Stimulated activated CD8-positive, alpha-beta memory T cell treated with anti-CD3 and anti-CD28 coated beads, Interleukin-7, amount 100 ng/mL, for 48 hours (primary cell): ENCODE measurements at places on chromosomes 16 and 17.

GRCh38 chr16:86505185-86505898 is 5.0 kb upstream of the FOXF1 start:
- no peak for DNase-seq

DNA sequence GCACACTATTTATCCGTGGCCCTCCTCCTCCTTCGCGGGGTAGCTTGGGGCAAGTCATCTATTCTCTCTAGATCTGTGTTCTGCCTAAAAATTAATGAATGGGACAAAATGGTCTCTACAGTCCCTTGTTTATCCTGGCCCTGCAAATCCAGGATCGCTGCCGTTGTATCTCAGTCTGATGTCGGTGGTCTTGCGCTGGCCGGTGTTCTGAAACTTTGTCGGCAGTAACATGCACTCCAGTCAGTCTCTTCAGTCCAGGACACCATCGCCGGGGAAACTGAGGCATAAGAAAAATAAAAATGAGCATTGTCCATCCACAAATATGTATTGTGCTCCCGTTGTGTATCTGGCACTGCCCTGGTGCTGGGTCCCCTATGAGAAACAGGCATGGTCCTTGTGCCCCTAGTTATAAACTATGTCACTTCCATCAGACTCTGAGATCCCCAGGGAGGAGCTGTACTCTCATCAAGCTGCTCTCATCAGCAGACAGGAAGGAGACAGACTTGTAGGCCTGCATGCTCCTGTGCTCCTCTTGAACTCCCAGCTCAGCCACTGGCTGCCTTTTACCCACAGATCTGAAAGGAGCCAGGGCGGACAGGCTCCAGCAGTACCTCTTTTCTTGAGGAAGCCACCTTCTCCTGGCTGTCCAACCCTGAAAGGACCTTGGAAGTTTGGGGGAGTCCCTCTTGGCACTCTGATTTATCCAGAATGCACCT is 13.7 kb upstream of the CA4 start:
- no peak for DNase-seq

DNA sequence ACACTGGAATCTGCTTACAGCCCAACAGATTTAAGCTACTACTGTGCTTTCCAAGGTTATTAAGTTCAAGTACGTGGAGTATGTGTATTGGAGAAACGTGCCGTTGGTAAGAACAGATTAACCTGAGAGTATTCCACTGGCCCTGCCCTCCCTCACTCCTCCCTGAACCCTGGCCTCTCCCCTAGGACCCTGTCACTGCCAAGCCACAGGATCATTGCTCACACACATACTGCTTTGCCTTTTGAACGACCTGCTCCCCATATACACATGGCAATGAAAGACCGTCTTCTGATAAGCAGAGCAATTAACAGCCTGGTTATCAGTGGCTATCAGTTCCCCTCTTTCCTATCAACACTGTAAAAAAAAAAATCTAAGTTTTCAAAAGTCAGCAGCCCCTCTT is 458.9 kb upstream of the DYNLRB2 start:
- DNase-seq, result no peak

GRCh38 chr17:17496189-17497064 is at the start of gene RASD1:
TSS of gene RASD1 (minus strand) at chr17:17496395. CDS start at chr17:17496181, 214 bp downstream.
- peak; percentile 56 for DNase-seq

GRCh38 chr16:14098081-14098480 is 27.0 kb downstream of the MRTFB start:
- no peak for DNase-seq

- no peak for DNase-seq
Observed at GRCh38 chr17:61689610-61690180, 98.7 kb upstream of the NACA2 start.

- no peak for DNase-seq
Observed at GRCh38 chr17:733743-734142, 1.3 kb downstream of the TLCD3A start.

- DNase-seq, result no peak
Observed at GRCh38 chr16:72511171-72511570, 339.2 kb upstream of the PMFBP1 start.

DNA sequence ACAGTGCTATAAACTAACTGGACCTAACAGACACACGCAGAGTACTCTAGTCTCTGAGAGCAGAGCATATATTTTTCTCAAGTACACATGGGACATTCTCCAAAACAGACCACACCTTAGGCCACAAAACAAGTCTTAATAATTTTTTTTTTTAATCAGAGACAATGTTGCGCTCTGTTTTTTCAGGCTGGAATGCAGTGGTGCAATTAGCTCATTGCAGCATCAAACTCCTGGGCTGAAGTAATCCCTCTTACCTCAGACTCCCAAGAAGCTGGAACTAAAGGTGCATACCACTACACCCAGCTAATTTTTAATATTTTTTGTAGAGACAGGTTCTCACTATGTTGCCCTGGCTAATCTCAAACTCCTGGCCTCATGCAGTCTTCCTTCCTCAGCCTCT is 37.7 kb downstream of the ULK2 start:
- no peak for DNase-seq

DNA sequence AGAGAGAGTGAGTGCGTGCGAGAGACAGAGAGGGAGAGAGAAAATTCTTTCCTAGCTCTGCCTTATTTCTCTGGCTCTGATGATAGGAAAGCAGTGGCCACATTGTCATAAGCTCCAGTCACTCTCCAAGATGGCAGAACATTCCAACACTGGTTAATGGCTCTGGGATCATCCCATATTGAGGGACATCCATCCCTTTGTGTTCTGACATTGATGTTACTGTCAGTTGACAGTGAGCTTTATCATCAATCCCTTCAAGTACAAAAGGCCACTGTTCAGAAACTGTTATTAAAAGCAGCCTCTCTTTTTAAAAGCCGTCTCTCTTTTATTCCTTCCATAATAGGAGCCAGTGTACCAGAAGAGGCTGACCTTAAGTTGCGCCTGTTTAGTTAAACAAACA is 1084.9 kb upstream of the RBFOX1 start:
- DNase-seq, result no peak

- no peak for DNase-seq
Observed at GRCh38 chr17:28364665-28365363, at the start of gene SEBOX. TSS of gene SEBOX (minus strand) at chr17:28365199. CDS start at chr17:28365151, 48 bp downstream.

- DNase-seq, result no peak
Observed at GRCh38 chr16:21654466-21654865, 2.1 kb upstream of the IGSF6 start.

- no peak for DNase-seq
Observed at GRCh38 chr16:27205423-27206065, 2.2 kb downstream of the KDM8 start.

DNA sequence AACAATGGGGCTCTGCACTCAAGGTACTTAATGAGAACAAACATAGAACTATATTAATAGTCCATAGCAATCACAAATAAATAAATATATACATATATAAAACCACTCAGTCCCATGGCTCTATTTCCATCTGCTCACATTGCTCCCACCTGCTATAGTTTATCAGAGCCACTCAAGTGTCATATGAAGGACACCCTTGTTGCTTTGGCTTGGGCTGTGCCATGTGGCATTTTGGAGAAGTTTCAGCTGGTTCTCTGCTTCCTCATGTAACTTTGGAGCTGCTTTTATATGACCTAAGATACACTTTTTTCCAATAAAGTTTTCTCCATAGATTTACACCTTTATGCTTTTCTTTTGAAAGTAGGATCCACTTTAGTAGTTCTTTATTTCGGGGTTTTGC is 126.4 kb downstream of the KCNJ2 start:
- no peak for DNase-seq

DNA sequence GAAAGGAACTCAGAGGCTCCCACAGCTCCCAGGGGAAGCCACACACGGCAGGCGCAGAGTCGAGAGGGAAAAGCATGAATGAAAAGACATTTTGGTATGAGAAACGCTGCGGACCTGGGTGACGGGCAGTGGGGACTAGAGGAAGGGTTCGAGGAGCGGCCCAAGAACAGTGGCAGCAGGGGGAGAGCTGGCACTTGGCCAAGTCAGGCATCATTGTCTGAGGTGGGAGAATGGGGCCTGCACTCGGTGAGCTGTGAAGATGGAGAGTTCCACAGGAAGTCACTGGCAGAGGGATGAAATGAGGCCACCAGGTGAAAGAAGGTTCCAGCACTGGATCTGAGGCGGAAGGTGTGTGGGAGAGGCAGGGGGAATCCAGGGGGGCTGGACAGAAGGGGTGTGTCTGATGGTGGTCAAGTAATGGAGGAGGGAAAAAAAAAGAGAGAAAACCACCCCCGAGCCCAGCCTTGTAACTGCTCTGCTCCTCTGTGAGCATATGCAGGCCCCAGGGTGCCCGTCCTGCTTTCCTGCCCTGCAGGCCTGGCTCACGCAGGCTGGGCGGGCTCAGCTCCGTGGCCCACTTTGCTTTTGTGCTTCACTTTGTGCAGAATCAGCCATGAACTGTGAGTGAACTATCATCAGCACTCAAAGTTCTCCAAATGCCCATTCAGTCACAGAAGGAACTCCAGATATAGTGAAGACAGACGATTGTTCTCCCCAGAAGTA is 31.8 kb downstream of the TMEM204 start:
- DNase-seq, result no peak

DNA sequence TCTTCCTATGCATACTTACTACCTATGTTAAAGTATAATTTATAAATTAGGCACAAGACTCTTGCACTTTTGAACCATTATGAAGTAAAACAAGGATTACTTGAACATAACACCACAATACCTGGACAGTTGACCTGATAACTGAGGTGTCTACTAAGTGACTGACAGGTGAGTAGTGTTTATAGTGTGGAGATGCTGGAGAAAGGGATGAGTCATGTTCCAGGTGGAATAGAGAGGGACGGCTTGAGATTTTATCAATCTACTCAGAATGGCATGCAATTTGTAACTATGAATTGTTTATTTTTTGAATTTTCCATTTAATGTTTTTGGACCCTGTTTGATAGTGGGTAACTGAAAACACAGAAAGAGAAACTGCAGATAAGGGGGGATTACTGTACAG is 287.6 kb downstream of the MAP2K6 start:
- no peak for DNase-seq

- DNase-seq, result no peak
Observed at GRCh38 chr16:81676066-81676882, 102.8 kb upstream of the PLCG2 start.

GRCh38 chr16:9124444-9124843 is 33.0 kb downstream of the HAPSTR1 start:
- no peak for DNase-seq

DNA sequence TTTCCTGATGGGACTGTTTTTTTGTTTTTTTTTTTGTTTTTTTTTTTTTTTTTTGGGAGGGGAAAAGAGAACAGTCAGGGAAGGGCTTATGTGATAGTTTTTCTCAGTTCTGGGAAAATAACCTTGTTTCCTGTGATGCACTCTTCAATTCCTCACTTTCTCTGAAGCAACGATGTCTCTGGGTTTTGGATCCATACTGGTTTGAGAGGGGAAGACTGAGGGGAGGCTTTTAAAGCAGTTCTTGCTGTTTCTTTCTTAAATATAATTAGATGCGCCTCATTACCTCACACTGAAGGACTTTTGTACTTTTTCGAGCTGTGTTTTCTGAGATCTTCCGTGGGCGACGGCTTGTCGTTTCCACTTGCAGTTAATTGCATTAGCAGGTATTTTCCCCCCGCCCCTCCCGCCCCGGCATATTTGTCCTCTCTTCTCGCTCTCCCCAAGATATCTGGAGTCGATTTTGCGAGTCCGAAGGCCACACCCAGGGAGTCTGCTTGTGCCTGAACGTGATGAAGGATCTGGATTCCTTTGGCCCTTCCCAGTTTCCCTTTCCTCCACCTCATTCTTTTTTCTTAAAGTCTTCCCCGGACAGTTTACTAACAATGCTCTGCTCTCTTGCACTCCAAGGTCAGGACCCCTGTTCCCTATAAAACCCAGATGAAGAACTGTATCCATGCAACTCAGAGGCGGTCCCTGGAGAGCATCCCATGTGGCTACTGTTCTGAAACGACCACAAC is 125.2 kb upstream of the ZFHX3 start:
- DNase-seq, result no peak

GRCh38 chr17:59347975-59348391 is 16.5 kb downstream of the YPEL2 start:
- no peak for DNase-seq

DNA sequence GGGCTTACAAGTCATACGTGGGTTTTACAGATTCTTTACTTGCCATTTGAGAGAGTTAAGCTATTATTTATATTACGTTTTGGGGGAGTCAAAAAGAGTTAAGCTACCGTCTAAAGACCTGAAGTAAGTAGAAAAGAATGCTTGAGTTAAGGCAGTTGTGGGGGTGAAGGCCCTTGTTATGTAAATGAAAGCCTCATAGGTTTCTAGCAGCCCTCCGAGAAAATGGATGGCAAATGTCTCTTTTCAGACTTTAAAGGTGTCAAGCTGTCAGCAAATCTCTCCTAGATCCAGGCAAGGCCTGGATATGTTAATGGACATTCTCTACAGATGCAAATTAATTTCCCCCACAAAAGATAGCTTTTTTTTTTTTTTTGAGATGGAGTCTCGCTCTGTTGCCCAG is 7.2 kb upstream of the EIF4A3 start:
- DNase-seq, result no peak

- no peak for DNase-seq
Observed at GRCh38 chr16:65410801-65411200, 288.9 kb upstream of the CDH11 start.

- no peak for DNase-seq
Observed at GRCh38 chr17:19447085-19447583, 36.1 kb downstream of the RNF112 start.

GRCh38 chr16:81545470-81546250 is 101.1 kb downstream of the CMIP start:
- no peak for DNase-seq

DNA sequence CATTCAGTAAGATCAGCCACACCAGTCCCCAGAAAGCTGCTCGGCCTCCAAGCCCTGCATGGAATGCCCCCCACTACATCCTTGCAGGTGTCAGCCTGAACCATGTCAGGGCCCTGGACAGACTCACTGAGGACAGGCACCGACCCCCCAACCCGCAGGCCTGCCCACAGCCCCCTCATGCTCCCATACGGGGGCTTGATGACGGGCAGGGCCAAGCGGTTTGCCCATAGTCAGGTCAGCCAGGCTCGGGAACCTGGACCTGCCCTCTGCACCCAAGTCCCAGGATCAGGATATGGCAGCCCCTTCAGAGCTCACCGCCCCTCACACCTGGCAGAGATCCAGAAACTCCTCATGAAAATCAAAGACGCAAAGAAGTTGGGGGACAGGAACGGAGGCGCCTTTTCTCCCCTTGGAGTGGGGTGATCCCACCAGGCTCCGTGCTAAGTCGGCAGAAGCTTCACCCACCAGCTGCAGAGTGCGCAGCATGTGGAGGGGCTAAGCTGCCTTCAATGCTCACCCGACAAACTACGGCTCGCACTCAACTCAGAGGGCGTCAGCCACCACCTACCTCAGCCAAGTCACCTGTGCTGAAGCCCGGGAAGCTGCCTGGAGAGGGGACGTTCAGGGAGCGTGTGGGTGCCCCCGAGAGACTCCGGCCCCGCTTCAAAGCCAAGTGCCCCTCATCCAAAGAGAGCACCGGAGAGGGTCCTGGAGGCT is 26.5 kb downstream of the GNPTG start:
- no peak for DNase-seq

- peak; percentile 45 for DNase-seq
Observed at GRCh38 chr16:23182206-23182678, 303 bp upstream of the SCNN1G start.
